Activated CD4-positive, CD25-positive, alpha-beta regulatory T cell treated with anti-CD3 and anti-CD28 coated beads, Interleukin-2, amount 50 U/mL, for 16 hours (primary cell): ENCODE measurements at places on chromosomes 12 and 14.
A peak's percentile ranks its signal among the peaks of the same experiment; 100 is the strongest.

GRCh38 chr12:54680374-54680773, 32.2 kb upstream of the DCD start:
- no peak for DNase-seq

DNA sequence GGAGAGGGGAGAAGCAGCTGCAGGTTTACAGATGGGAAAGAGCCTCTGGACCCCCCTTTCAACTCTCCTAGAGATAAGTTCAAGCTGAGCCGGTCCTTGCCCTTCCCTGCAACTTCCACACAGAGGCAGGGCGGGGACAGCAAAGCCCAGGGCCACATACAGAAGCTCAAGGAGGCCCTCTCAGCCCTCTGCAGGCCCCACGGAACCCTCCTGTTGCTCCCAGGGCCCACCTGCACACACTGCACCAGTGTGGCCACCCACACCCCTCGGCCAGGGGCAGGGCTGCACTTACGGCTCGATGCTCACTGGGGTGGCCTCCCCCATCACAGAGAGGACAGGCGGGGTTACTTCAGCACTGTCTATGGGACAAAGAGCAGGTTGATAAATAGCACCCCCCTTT, 13.0 kb upstream of the PNMA1 start:
- DNase-seq, result no peak

DNA sequence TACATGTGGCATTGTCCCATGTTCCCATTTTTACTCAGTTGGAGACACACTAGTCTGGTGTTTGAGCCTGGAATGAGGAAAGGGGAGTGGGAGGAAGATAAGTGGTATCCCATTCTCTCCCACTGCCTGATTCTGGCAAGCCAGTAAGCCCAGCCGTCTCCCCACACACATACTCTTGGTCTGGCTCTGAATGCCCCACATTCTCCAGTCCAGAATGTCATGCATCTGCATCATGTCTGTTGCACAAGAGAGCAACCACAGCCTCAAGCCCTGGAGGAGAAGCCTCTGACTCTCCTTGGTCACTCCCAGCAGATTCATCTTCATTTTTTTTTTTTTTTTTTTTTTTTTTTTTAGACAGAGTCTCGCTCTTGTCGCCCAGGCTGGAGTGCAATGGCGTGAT, 48.0 kb downstream of the DRAM1 start:
- no peak for DNase-seq

DNA sequence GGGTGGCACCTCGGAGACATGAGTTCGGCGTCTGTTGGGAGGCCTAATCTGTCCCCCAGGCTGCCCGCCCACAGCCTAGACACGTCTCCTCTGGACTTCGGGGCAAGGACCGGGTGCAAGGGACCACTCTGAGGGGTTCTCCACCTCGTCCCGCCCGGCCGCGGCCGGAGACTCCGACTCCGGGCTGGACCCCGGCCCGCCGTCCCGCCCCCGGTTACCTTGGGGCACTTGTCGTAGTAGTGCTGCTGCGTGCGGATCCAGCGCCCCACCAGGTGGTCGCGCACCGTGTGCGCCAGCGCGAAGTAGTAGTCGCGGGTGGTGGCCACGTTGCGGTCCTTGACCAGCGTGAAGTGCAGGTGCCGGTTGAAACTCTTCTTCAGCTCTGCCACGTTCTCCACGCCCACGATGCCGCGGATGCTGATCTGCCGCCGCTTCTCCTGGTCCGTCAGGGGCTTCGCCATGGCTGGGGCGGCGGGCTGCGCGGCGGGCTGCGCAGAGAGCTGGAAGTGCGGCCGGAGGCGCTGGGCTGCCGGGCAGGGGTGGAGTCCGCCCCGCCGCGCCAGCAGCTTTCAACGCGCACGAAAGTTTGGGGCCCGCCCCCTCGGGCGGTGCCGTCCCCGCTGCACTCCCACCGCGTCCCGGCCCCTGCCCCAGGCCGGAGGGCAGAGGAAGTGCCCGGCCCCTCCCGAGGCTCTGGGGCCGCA, at the start of gene PYGL:
PYGL (minus strand) TSS at position 541 of the 704 bp plus-strand sequence; CDS start at position 461, 80 bp downstream.
- no peak for DNase-seq

DNA sequence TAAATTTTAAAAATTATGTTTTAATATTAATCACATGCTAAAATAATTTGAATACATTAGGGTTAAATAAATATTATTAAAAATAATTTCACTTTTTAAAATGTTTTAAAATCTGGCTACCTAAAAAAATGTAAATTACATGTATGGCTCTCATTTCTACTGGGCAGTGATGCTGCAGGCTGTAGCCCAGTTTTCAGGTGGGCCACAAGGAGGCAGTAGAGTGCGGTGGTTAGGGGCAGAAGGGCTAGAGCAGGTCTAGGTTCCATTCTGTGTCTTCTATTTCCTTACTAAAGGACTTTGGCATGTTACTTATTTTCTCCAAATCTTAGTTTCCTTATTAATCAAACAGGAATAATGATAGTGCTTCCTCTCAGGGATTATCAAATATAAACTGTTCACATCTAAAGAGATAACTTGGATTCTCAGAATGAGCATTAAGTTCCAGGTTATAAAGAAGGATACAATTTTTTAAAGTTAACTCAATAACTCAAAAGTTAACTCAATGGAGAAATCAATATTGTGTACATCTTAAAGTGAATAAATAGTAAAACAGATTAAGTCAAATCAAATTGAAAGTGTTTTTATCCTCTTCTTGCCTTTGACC, 54.9 kb upstream of the OVCH1 start:
- DNase-seq, result no peak

- no peak for DNase-seq
Observed at GRCh38 chr12:70052931-70053497, 190.2 kb upstream of the CNOT2 start.

- DNase-seq, result no peak
Observed at GRCh38 chr12:86660488-86661147, 404.4 kb upstream of the MGAT4C start.

DNA sequence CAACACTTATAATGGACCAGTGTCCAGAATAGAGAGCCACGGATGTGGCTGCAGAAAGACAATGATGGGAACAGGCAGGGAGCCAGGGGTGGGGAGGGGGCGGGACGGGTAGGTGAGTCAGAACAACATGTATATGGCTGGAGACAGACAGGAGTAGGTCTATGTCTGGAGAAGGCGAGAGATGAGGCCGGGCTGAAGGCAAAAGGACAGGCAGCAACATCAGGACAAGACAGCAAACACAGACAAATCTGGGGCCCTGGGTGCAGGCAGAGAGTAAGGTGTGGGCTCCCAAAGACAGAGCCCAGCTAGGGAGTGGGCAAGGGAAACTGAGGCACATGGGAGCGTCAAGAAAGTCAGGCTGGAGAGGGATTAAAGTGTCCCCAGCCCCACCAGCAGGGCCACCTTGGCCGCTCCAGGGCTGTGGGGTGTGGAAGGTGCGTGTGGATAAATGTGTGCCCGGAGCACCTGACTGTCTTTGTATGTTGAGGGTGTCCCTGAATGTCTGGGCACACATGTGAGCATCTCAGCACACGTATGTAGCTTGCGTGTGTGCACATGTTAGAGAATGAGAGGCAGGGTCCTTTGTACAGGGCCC, 44.1 kb downstream of the FAM222A start:
- no peak for DNase-seq

GRCh38 chr12:67811437-67812361, 163.2 kb downstream of the DYRK2 start:
- DNase-seq, result no peak

DNA sequence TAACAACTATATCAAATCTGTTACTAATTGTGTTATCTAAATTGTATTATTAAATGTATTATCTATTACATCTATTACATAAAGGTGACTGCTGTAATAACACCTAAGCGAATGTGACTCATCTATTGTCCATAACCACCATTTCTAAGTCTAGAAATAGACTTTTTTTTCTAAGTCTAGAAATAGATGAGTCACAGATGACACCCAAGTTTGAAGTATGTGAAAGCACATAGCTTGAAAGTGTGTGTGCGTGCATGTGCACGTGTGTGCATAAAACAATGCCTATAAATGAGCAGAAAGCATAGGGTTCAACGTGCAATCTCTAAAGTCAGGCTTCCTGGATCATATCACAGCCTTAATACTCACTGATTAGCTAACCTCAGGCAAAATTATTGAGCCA, 451.3 kb upstream of the USP15 start:
- no peak for DNase-seq

DNA sequence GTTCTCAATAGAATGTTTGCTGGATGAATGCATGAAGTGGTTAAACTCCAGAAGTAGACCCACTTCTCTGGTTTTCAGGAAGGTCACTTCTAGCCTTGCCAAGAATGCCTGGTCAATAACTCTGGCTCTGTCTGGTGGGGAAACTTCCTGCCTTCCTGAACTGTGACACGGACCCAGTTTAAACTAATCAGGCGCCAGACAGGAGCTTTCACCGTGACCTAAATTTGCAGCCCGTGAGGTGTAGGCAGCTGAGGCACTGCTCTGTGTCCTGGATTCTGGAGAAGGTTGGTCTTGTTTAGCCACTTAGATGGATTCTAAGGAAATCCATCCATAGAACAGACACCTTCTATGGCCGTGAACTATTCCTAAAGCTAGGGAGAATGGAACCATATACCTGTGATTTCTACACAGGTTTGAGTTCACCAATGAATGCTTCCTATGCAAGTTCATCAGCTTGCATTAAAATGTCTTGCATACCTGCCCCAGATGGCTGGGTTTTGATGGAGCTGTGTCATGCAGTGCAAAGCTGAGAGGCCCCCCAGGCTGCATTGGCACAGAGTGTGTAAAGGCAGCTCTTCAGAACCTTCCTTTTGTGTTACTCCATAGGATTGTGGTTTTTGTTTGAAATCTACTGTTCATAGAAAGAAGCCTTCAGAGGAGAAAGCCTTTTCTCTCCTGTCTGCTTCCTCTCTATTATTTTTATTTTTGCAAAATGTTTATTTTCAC, 4.4 kb downstream of the CHST11 start:
- no peak for DNase-seq

GRCh38 chr12:17235996-17236395, 630.0 kb upstream of the LMO3 start:
- DNase-seq, result no peak

DNA sequence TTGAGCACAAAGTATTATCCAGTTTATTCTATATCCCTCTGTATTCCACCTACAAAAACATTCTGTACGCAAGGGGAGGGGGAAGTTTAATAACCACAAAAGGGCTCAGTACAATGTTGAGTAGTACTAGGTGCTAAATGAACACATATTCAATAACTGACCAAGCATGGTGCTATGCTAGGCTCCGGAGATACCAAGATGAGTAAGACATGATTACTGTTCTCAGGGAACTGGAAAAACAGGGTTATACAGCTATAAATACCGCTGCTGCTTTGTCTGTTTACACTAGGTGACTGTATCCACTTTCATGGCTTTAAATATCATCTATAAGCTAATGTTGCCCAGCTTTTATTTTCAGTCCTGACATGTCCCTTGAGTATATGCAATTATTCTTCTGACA, 135.8 kb downstream of the INSM2 start:
- DNase-seq, result no peak

DNA sequence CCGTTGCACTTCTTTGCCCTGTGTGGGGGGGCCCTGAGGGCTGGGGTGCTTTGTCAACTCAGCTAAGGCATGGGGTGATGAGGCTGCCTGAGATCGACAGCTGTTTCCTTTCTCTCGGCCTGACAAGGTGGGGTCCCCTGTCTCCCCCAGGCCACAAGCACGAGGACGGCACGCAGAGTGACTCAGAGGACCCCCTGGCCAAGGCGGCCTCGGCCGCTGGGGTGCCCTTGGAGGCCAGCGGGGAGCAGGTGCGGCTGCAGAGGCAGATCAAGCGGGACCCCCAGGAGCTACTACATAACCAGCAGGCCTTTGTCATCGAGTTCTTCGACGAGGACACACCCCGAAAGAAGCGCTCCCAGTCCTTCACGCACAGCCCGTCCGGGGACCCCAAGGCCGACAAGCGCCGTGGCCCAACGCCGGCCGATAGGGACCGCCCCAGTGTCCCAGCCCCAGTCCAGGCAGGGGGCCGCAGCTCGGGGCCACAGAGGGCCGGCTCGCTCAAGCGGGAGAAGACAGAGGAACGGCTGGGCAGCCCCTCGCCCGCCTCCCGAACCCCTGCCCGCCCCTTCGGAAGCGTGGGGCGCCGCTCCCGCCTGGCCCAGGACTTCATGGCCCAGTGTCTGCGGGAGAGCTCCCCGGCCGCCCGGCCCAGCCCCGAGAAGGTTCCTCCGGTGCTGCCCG, 18.8 kb downstream of the CEP170B start:
- no peak for DNase-seq

- DNase-seq, result no peak
Observed at GRCh38 chr12:116153113-116153512, 124.4 kb downstream of the MED13L start.

- DNase-seq, result no peak
Observed at GRCh38 chr12:38911611-38912010, 6.2 kb upstream of the CPNE8 start.

- no peak for DNase-seq
Observed at GRCh38 chr12:212415-212714, 1.6 kb downstream of the SLC6A12 start.

GRCh38 chr14:102980409-102980810, 57.9 kb downstream of the AMN start:
- DNase-seq, result no peak

GRCh38 chr12:102948941-102949352, 8.5 kb upstream of the ASCL1 start:
- peak; percentile 17 for DNase-seq

GRCh38 chr12:47867495-47867941, 37.3 kb downstream of the VDR start:
- DNase-seq, result no peak

- DNase-seq, result no peak
Observed at GRCh38 chr14:69922198-69922597, 43.0 kb downstream of the SMOC1 start.

GRCh38 chr14:100900837-100901390, 2.6 kb downstream of the RTL1 start:
- no peak for DNase-seq

DNA sequence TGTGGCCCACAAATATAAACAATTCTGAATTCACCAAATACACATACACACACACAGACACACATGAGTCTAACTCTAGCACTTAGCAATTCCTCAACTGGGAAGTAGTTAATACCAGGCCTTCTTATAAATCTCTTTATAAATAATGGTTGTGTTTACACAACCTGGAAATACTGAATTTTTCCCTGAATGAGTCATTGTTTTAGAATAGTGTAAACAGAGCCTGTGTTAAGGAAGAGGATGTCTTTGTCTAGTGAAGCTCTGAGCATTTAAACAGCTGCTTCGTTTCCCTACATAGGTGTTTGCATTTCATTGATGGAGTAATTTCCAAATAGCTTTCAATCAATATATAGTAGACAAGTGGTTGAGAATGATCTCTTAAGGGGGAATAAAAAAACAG, 218.8 kb downstream of the BTG1 start:
- DNase-seq, result no peak

DNA sequence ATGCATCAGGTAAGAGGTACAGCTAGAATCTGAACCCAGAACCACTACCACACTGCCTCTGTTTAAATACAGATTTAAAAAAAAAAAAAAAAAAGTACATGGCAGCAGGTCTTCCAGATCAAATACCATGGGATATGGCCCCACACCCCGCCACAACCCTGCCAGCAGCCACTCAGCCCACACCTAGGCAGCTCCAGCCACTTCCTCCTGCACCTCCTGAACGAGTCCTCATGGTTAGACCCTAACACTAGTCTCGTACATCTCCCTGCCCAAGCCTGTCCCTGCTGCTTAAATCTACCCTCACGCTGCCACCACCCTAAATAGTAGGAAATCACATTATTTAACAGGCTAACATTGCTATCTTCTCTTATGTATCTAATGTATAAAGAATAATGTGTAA, 12.6 kb downstream of the SETD3 start:
- DNase-seq, result no peak

- DNase-seq, result no peak
Observed at GRCh38 chr14:99660006-99660566, 15.2 kb downstream of the HHIPL1 start.

GRCh38 chr14:82239223-82239622, 705.6 kb upstream of the SEL1L start:
- DNase-seq, result no peak

GRCh38 chr12:104177663-104178501, 37.7 kb upstream of the TXNRD1 start:
- DNase-seq, result no peak
